ENCODE measurements at places on chromosomes 2 and 18.

GRCh38 chr18:29161429-29161828 lies 984.5 kb upstream of the CDH2 start:
- no peak for DNase-seq

- DNase-seq = no peak
Observed at GRCh38 chr2:173672573-173673340, 292.4 kb downstream of the SP3 start.

DNA sequence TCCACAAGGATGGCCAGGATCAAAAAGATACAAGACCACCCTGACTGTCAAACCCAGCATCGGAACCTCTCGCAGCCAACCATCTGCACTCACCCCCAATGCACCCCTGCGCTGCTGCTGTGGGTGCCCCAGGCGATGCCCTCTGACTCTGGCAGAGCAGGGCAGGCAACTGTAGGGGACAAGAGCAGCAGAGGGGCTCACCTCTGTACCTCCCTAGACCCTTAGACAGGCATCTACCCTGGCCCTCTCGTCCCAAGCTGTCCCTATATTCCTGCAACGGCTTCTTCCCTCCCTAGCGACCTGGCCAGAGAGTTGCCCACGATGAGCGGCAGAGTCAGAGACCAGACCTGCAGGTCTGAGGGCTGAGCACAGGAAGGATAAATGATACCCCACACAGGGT lies 128.2 kb downstream of the HDAC4 start:
- no peak for DNase-seq

GRCh38 chr2:21453723-21454450 lies 330.1 kb downstream of the TDRD15 start:
- no peak for DNase-seq

DNA sequence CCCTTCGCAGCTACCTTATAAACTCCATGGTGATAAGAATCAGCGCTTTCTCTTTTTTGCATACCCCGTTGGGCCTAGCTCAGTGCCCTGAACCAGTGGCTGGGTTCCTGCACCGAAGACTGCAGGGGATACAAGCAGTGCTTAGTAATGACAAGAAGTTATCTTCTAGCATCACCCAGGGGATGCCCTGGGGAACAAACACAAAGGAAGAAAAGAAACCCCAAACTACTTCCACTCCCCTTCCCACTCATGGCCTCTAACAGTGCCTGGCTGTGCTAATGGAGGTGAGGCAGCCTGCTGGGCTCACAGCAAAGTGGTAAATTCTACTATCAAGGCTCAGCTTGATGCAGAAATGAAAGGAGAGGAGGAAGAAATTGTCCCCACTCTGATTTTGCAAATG lies 314.7 kb downstream of the TXNL1 start:
- no peak for DNase-seq

DNA sequence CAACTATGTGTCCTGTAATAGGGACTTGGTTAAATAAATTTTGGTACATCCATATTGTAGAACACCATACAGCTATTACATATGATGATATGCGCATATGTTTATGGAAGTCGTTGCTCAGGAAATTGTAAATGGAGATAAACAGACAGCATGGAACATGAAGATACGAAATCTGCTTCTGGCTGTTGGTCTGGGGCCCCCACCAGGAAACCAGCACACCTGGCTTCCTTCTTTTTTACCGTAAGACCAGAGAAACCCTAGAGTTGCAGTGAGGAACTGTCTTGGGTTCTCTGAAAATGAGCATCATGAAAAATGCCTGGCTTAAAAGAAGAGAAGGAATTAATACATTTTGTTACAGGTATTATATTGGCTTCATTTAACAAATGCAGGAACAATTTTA lies 40.8 kb downstream of the SPTBN1 start:
- DNase-seq = no peak
